ENCODE measurements at places on chromosomes 7 and 10. TPM values are rescaled to one million over a fixed set of nuclear protein-coding genes. Genes with fewer than 3 reads are reported as not detected.

Gene CCDC146
- 1.0 TPM for total RNA-seq

Gene DENND11
- 4.2 TPM for total RNA-seq

Gene FRMD4A
- total RNA-seq = 80.9 TPM

Gene LRRD1
- under 0.01 TPM for total RNA-seq

Gene CH25H
- 0.29 TPM for total RNA-seq

Gene SFXN2
- 7.7 TPM for total RNA-seq

Gene STARD3NL
- total RNA-seq = 33.7 TPM

Gene SFRP4
- total RNA-seq = 0.14 TPM

Gene LRRC17
- total RNA-seq = 5.7 TPM

Gene SAMD9L
- total RNA-seq = 6.1 TPM

Gene ITGB8
- 4.8 TPM for total RNA-seq

Gene HOXA6
- total RNA-seq = 4.3 TPM

Gene INHBA
- 186 TPM for total RNA-seq

Gene WDR37
- 27.1 TPM for total RNA-seq

Gene TRPV6
- total RNA-seq = not detected

Gene LRIT2
- not detected for total RNA-seq

Gene ACTL6B
- not detected for total RNA-seq

Gene TMEM196
- not detected for total RNA-seq

Gene ZNF485
- 2.6 TPM for total RNA-seq

Gene GNAT3
- not detected for total RNA-seq

Gene DRGX
- total RNA-seq = not detected

Gene TRIM50
- not detected for total RNA-seq

Gene ACTR3C
- total RNA-seq = 2.0 TPM

Gene AGR2
- total RNA-seq = not detected

Gene ANXA8L1
- total RNA-seq = 10.3 TPM

Gene SEMA3C
- total RNA-seq = 223 TPM

Data from placental pericyte (primary cell).